Tongue (tissue), 3 donors: ENCODE measurements at places on chromosomes 4 and X. TPM values are rescaled to one million over a fixed set of nuclear protein-coding genes. Genes with fewer than 3 reads are reported as not detected.

Gene FGF2
- total RNA-seq = 19.2 TPM

Gene STPG2
- 0.31 TPM for total RNA-seq

Gene TMEM150C
- 6.4 TPM for total RNA-seq

Gene FAM236B
- not detected for total RNA-seq

Gene CNGA2
- not detected for total RNA-seq

Gene MAGEE2
- not detected for total RNA-seq

Gene MAGEA2B
- not detected for total RNA-seq

Gene HDAC6
- total RNA-seq = 119 TPM

- DNase-seq = peak; percentile 87
Observed at GRCh38 chrX:136754651-136755050, 26.1 kb downstream of the ARHGEF6 start.

GRCh38 chrX:11185861-11186260, 74.7 kb downstream of the HCCS start:
- DNase-seq = no peak

DNA sequence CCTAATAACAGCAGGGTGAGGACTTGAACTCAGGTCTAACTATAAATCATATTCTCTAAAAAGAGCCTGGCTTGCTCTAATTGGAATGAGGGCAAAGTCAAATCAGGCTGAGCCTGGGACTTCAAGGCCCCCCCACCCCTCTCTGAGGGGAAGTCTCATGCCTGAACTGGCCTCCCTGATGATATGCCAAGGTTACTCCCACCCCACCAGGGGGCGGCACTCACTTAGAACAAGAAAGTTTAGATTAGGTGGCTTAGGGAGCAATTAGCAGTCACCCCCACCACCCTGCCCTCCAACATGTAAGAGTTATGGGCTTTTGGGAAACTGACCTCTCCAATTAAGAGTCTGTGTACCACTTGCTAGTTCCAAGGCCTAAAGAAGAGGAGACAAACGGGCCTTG, 2.7 kb downstream of the FOXO4 start:
- DNase-seq = peak; percentile 76

DNA sequence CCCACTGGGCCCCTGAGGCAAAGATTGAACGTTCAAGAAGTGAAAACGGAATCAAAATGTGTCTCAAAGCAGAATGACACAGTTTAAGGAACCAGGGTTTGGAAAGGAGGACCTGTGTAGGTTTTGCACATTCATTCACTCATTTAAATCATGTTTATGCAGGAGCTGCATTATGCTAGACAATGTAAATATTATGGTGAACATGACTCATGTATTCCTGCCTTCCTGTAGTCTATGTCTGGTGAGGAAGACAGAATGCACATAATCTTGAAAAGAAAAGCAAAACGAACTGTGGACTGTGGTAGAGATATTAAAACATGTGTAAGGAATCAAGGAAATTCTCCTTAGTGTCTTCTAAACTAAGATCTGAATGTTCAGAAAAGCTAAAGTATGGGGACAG, 311.8 kb upstream of the SMIM31 start:
- no peak for DNase-seq

DNA sequence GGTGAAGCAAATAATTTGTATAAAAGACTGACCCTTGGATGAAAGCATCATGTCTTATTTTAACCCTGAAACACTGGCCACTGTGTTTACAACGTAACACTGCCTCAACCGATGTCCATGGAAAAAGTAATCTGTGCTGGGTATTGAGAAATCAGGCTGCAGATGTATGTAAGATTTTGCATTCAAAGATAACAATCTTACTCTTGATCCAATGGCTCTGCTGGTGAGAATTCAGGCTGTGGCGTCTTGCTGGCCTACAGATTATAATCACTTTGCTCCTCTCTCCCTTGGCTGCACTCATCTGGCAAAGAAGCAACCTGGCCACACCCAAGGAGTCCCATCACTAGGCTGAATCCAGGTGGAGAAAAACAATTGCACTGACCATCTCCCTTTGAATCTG, 7.5 kb downstream of the ADGRA3 start:
- DNase-seq = no peak

- no peak for DNase-seq
Observed at GRCh38 chrX:151985955-151986354, 11.5 kb upstream of the GABRE start.

- peak; percentile 15 for DNase-seq
Observed at GRCh38 chr4:24330172-24330571, 254.2 kb downstream of the DHX15 start.

- peak; percentile 86 for DNase-seq
Observed at GRCh38 chrX:106611679-106612392, at the start of gene RADX. TSS of gene RADX (plus strand) at chrX:106611978. CDS start at chrX:106612081, 103 bp downstream.

DNA sequence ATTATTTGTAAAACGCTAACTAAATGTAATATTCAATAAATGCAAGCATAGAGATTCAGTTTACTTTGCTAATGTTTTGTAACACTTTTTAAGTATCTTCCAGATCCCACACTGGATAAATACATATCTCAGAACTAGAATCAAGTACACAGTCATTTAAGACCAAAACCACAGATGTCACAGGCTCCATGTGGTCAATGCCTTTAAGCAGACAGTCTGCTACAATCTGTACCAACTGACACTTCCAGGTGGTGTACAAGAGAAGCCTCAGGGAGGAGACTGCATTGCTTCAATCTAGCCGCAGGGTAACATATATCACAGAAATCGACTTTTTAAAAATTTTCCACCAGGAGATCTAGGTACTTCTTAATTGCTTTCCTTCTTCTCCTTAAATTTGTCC, 229.6 kb upstream of the DIAPH2 start:
- DNase-seq = no peak

- no peak for DNase-seq
Observed at GRCh38 chr4:161907590-161907955, 256.2 kb downstream of the FSTL5 start.

- peak; percentile 4 for DNase-seq
Observed at GRCh38 chrX:15017491-15017890, 144.3 kb downstream of the MOSPD2 start.

- no peak for DNase-seq
Observed at GRCh38 chr4:26455571-26455970, 34.7 kb downstream of the CCKAR start.

DNA sequence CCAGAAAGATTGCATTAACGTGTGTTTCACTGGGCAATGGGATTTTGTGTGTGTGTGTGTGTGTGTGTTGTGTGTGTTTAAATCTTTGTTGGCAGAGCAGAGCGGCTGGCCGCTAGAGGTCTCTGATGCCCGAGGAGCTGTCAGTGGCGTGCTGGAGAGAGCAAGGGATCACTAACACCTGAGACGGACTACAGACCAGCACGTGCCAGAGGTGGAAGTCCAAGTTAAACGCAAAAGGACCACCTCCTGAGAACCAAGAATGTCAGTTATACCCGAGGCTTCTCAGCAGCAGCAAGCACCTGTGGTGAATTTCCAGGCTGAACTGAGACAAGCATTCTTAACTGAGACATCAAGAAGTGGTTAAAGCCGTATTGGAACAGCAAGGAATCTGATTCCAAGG, 9.0 kb upstream of the SLC25A14 start:
- peak; percentile 39 for DNase-seq

GRCh38 chrX:43002526-43003203, 224.7 kb upstream of the PPP1R2C start:
- no peak for DNase-seq

DNA sequence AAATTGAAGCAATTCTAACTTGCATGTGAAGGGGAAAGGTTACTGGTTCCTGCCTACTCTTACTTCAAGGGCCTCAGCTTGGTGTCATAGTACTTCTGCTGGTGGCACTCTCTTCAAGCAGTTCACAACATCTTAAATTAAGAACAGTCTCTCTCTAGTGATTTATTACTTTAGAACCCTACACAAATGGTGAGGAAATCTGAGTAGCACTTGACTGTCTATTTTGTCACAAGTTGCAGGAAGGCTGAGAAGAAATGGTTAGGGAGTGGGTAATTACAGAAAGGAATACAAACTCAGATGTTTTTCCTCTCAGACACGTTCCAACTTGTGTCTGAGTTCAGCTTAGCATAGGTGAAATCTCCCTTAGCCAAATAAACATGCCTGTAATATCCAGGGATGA, 242.3 kb upstream of the GRIA3 start:
- DNase-seq = no peak

DNA sequence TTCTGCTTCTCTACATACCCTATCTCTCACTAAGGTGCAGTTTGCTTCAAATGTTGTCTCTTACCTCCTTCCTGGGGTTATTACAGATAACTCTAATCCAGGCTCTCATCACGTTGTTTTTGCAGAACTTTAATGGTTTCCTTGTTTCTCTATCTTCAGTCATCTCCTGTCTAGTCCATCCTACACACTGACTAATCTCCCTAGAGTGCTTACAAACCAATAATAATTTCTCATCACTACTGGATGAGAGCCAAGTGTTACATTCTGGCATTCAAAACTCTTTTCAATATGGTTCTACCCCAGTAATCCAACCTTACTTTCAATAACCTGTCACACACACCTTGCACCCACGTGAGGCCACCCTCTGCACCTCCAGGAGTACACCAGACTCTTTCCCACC, 86.1 kb downstream of the SYNPO2 start:
- no peak for DNase-seq

GRCh38 chr4:7658341-7659204, 223.8 kb upstream of the PSAPL1 start:
- DNase-seq = no peak
